C1 segment of cervical spinal cord (tissue), 14 donors: ENCODE measurements at places on chromosomes 4 and X.

- DNase-seq: no peak
These were observed 118.3 kb downstream of the DNAAF6 start for GRCh38 chrX:107324493-107325310.

DNA sequence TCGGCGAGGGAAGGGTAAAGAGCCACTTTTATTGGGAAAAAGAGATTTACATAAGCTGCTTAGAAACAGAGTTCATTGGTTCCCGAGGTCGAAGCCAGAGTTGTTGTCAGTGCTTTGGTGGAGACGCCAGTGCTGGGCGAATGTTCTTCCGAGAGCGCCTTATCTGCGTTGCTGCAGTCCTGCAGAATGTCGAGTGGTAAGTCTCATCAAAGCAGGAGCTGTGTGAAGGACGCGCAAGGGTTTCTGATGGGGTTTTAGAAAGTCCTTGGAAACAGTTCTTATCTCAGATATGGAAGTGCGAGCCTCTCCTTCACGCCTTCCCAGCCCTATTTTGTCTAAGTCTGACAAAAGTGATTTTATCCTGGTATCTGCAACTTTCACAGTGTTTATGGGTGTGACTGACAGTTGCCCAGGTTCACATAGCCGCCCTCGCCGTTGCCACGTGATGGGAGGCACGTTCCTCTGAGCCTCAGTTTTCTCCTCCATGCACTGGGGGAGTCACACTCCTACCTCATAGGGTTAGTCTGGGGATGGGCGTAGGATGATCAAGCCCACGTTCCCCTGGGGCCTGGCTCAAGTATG is 47.3 kb upstream of the NSG1 start:
- no peak for DNase-seq

DNA sequence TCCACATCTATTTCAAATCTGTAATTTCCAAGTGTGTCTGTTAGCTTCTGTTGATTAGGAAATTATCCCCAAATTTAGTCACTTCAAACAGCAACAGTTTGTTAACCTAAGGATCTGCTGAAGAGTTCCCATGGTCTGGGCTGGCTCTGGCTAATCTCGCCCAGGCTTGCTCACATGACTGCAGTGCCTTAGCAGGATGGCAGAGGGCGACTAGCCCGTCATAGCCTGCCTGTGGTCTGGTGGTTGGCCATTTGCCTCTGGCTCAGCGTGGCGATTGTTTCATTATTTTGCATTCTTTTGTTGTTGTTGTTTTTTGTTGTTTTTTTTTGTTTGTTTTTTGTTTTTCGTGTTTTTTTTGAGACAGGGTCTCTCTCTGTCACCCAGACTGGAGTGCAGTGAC is 264.0 kb downstream of the TRIML1 start:
- no peak for DNase-seq

DNA sequence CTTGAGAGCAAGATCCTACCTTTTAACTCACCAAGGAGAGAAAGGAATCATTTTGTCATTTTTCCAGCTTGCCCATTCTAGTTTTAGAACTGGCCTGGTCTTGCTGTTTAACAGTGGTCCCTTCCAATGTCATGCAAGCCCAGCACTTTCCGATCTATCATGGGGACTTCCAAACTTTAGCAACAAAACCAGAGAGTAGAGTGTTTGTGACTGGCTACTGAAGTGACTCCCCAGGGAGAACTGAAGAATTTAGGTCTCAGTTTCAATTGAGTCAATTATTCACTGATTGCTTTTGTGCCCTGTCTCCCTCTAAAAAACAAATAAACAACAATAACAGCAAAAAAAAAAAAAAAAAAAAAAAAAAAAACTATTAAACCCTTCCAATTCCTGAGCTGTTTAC is 108.3 kb downstream of the LHFPL1 start:
- no peak for DNase-seq

DNA sequence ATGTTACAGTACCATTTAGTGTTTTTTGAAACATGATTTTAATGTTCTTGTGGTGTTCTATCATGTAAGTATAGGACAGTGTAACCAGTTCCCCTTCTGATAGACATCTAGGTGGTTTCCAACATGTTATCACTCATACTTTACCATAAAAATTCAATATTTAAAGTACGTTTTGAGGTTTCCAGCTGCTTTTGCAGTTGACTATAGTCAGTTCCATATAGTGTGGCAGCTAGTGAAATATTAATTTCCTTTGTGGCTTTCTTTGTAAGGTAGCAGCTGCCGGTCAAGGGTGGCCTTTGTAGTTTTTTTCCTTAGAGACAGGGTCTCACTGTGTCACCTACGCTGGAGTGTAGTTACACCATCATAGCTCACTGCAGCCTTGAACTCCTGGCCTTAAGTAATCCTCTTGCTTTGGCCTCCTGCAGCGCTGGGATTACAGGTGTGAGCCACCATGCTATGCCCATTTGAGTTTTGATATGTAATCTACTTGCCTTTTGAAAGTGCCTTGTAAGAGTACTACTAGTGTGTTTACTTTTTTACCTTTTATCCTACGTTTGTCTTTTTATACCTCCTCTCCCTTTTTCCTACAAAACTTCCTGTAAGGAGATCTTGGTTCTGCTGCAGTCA is 63.0 kb downstream of the ARHGAP10 start:
- no peak for DNase-seq

DNA sequence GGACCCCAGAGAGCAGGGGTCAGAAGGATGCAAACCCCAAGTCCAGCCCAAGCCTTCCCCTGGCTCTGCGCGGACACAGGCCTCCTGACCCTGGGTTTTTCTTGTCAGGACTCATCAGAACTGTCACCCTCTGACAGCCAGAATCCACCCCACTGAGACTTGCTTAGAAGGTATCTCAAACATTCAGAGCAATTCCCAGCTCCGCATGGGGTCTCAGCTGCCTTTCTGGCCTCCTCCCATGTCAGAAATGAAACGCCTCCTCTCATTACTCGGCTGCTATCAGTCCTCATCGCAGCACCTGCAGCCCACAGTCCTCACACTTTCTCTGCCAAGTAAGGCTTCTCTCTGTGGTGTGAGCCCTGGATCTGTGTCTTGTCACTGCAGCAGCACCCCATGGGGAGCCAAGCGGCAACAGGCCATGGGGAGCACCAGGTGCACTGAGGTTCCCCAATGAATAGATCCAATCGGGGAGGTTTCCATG is 97.8 kb downstream of the WFS1 start:
- DNase-seq: no peak

- no peak for DNase-seq
These were observed 97.1 kb upstream of the SLC4A4 start for GRCh38 chr4:71241501-71242288.

GRCh38 chr4:135050086-135050717 is 848.6 kb upstream of the PABPC4L start:
- DNase-seq: no peak

DNA sequence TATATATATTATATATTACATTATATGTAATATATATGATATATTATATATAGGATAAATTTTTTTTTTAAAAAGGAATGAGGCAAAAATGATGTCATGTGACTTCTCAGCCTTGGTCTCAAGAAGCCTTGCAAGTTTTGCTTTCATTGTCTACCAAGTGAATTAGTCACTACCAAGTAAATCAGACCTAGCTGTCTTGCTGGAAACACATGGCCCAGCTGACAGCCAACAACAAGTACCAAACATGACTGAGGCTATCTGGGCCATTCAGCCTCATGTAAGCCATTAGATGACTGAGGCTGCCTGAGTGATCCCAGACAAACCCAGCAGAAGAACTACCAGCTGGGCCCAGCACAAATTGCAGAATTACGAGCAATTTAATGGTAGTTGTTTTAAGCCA is 44.9 kb downstream of the HAND2 start:
- DNase-seq: no peak

- no peak for DNase-seq
These were observed 235.7 kb downstream of the NKX6-1 start for GRCh38 chr4:84263415-84263814.

GRCh38 chr4:18155067-18156041 is 133.8 kb upstream of the LCORL start:
- DNase-seq: no peak

GRCh38 chr4:6967846-6968340 is 58.3 kb downstream of the TBC1D14 start:
- DNase-seq: no peak

- no peak for DNase-seq
These were observed 186.3 kb downstream of the SLC7A11 start for GRCh38 chr4:138055890-138056289.

- DNase-seq: no peak
These were observed 1532.0 kb downstream of the PCDH18 start for GRCh38 chr4:136000246-136000645.

- no peak for DNase-seq
These were observed 75.0 kb upstream of the SORBS2 start for GRCh38 chr4:185886832-185887524.

GRCh38 chr4:15164571-15164970 is 162.3 kb downstream of the CPEB2 start:
- no peak for DNase-seq

DNA sequence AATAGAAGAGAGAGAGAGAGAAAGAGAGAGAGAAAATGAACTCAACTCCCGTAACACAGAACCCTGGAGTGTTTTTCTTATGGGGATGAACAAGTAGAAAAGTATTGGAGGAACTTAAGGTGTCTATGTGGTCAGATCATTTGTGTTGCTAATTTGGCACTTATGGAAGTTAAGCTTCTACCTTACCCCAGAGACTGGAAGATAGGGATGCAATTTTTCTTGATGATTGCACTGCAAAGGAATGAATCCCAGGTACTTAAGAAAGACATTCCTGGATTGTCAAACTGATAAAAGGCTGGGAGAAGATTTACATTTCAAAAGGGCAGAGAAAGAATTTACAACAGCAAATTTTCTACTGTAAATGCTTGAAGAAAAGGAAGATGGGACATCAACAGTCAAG is 57.2 kb downstream of the MAP9 start:
- no peak for DNase-seq

- no peak for DNase-seq
These were observed 68.0 kb downstream of the ACOX3 start for GRCh38 chr4:8372506-8372905.

GRCh38 chr4:169658196-169658595 is 37.8 kb downstream of the CLCN3 start:
- DNase-seq: no peak

GRCh38 chr4:138348055-138348454 is 105.9 kb upstream of the SLC7A11 start:
- DNase-seq: no peak

DNA sequence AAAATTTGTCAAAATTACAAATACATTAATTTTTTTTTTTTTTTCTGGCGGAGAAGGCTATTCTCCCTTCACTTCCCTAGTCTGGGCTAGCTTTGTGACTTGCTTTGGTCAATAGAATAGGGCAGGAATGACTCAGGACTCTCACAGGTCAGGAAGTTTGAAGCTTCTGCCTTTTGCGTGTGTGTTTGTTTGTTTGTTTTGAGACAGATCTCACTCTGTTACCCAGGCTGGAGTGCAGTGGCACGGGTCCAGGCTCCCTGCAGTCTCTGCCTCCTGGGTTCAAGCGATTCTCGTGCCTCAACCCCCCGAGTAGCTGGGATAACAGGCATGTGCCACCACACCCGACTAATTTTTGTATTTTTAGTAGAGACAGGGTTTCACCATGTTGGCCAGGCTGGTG is 55.9 kb upstream of the USP9X start:
- no peak for DNase-seq

DNA sequence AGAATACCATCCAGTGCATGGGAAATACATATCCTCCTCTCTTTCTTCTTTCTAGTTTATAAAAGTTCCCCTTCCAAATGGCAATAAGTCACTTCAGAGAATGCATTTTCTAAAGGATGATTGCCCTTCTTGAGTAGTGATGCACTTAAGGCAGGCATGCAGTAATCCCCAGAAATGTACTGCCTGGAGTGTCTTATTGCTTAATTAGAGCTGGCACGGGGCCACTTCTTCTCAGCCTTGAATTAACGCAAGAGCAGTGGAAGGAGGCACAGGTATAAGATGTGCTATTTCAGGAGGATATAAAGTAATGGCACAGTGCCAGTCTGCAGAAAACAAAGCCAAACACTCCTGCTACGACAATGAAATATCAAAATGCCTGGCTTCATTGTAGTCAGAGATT is 371.4 kb upstream of the FAM241A start:
- no peak for DNase-seq

GRCh38 chrX:69189576-69190371 is 24.5 kb upstream of the PJA1 start:
- no peak for DNase-seq

GRCh38 chrX:18448416-18448815 is 23.0 kb downstream of the CDKL5 start:
- no peak for DNase-seq

DNA sequence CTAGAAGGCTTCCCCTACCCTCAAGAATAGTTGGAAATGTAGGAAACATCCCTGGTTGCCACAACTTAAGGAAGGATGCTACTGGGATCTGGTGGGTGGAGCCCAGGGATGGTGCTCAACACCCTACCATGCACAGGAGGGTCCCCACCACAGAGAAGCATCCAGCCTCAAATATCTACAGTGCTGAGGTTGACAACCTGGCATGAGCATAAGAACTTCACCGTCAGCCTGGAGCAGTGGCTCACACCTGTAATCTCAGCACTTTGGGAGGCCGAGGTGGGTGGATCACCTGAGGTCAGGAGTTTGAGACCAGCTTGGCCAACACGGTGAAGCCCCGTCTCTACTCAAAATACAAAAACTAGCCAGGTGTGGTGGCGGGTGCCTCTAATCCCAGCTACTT is 24.0 kb upstream of the ASMTL start:
- DNase-seq: no peak

- no peak for DNase-seq
These were observed 43.3 kb downstream of the SPCS3 start for GRCh38 chr4:176363072-176363471.

DNA sequence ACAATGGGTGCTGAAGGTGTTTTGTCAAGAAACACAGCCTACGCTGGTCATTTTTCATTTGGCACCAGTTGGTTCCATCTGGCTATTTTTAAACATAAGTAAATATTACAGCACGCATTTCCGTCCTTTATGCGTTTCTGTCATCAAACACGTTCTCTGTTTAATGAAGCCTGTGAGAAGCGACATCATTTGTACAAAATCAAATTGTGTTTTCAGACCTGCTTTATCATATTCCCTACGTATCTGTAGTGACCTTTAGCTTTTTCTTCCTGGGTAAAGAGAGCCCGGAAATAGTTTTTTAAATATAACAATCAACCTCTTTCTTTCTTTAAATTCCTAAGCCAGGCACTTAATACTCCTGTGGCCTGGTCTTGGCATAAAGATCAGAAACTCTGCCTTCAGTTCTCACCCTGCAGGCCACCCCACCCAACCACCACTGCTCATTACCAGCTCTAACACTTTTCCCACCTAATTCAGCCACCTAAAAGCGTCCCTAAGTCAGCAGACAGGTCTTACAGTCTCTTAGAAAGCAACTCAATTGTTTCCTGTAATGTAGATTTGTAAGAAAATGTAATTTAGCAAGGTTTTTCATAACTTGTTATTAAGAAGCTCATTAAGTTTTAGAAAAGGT is 30.4 kb downstream of the ACSL1 start:
- no peak for DNase-seq

GRCh38 chr4:1767770-1768366 is 25.2 kb upstream of the FGFR3 start:
- no peak for DNase-seq

DNA sequence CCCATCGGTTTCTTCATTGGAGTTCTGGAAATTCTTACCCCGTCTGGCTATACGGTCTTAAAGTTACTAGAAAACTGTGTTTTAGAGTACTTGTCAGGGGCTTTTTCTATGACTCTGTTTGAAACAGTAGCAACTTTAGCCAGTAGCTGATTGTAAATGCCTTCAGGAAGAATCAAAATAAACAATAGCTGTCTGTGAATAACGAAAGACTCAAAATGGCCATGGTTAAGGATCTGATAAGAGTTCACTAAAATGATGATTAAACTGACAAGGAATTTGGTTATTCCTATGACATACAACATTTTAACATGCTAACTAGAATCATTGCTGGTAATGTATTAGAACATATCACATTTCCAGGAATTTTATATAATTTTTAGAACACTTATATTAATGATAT is 191.0 kb downstream of the EVC2 start:
- no peak for DNase-seq
